ENCODE measurements at places on chromosomes 6 and 20. TPM values are rescaled to one million over a fixed set of nuclear protein-coding genes. Genes with fewer than 3 reads are reported as not detected.

The LY6G6D gene
- total RNA-seq = not detected

GRCh38 chr6:66556936-66557335 is 849.9 kb upstream of the EYS start:
- no peaks in the 10 kb centered on the region for H3K4me1 ChIP-seq
- H3K27ac ChIP-seq = no peak overlapping the region
- H3K27me3 ChIP-seq = no peaks in the 10 kb centered on the region
- no peak overlapping the region for H3K4me3 ChIP-seq

The FAM217A gene
- total RNA-seq = not detected

The SOX4 gene
- total RNA-seq = 2.6 TPM

- no peaks in the 10 kb centered on the region for H3K4me1 ChIP-seq
- no peaks in the 10 kb centered on the region for H3K27me3 ChIP-seq
- no peak overlapping the region for H3K4me3 ChIP-seq
- no peak for DNase-seq
- H3K27ac ChIP-seq = no peak overlapping the region
- peaks cover 2% of the 10 kb centered on the region for H3K36me3 ChIP-seq
These were observed 42.8 kb upstream of the RNF8 start for GRCh38 chr6:37310966-37311365.

Measured in heart left ventricle (tissue), 16 donors.